Panc1 (cell line): ENCODE measurements at places on chromosomes 12 and 14.

DNA sequence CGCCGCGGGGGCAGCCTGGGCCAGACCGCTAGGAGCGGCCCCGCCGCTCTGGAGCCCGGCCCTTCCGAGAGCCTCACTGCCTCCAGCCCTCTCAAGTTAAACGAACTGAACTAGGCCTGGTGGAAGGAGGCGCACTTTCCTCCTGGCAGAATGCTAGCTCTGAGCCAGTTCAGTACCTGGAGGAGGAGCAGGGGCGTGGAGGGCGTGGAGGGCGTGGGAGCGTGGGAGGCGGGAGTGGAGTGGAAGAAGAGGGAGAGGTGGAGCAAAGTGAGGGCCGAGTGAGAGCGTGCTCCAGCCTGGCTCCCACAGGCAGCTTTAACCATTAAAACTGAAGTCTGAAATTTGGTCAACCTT lies 5.3 kb downstream of the LTB4R start:
- DNase-seq, result no peak

DNA sequence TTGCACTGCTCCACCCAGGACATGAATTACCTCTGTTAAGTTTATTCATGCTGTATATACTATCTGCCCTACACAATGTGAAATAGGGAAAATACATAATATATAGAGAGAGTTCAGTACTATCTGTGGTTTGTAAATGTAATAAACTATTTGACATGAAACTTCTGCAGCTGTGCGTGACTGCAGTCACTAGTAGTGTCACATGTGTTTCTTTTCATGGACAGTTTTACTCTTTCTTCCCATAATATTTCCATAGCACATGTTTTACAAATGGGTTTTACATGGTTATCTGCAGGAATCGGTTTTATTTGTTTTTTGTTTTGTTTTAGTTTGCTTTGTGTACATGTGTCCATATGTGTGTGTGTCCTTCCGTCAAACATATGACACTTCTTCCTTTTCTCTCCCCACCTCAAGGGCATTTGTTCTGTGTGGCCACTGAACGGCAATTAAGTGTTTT lies 1644.1 kb upstream of the FLRT2 start:
- no peak for DNase-seq

DNA sequence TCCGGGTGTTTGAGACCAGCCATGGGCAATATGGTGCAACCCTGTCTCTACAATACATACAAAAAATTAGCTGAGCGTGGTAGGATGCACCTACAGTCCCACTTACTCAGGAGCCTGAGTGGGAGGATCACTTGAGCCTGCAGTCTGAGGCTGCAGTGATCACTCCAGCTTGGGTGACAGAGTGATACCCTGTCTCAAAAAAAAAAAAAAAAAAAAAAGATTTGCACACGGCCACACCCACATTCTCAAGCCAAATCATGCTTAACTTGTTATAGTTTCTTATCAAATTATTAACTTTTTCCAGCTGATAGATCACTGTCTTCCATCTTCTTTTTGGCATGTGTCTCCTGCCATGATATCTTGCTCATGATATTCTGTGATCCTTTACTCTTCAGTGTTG lies 6.8 kb downstream of the DRAM1 start:
- DNase-seq, result no peak

DNA sequence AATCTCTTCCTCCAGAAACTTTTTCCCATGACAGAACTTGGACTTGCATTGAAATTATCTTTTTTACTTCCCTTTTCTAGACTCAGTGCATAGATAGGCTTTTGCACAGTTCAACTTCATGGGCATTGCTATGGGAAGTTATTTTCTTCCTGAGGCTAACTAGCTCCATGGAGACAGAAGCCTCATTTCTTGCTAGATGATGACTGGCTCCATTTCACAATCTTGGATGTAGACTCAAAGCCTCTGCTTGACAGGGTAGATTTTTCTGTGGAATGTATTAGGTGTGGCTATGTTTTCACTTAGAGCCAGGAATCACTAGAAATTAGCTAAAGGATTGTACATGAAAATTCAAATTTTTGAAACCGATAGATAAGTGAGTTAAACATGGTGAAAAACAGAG lies 884.1 kb upstream of the MGAT4C start:
- DNase-seq, result no peak

DNA sequence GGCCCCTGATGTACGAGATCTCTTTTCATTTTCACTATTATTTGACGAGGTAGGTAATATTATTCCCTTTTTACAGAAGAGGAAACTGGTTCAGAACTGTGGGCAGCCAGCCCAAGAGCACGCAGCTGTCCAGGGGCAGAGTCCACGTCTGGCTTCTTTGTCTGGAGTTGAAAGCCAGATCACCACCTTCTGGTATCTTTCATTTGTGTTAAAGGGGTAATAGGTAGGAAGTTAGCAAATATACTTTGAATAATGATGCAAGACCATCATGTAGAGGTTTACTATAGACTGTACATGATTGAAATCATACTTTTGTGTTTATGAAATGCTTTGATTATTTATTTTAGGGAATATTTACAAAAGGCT lies 144.1 kb upstream of the AMIGO2 start:
- no peak for DNase-seq

GRCh38 chr12:6442836-6443235 lies 1.9 kb upstream of the CD27 start:
- DNase-seq, result no peak
